ENCODE measurements at places on chromosomes 16 and 17.

- DNase-seq, result no peak
These were observed 318.1 kb upstream of the GOT2 start for GRCh38 chr16:59052231-59052630.

- no peak for DNase-seq
These were observed 30.3 kb downstream of the AKAP1 start for GRCh38 chr17:57115377-57115776.

GRCh38 chr16:19003935-19004334, 20.2 kb downstream of the TMC7 start:
- no peak for DNase-seq

DNA sequence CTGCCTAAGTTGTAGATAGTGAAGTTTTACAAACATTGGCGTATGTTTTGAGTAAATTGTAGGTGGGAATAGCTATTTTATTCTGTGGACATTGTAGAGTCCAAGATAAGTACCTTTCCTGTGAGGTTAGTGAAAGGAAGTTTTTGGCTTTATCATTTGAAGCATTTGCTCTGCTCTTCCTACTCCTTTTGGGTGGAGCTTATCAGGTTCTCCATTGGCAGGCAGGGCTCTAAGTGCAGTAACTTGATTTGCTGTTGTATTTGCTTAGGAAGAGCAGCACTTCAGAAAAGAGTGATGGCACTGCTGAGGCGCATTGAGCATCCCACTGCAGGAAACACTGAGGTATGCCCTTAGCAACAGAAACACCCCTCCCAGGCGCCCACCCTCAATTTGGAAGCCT, 70.1 kb downstream of the OMG start:
- DNase-seq, result no peak

DNA sequence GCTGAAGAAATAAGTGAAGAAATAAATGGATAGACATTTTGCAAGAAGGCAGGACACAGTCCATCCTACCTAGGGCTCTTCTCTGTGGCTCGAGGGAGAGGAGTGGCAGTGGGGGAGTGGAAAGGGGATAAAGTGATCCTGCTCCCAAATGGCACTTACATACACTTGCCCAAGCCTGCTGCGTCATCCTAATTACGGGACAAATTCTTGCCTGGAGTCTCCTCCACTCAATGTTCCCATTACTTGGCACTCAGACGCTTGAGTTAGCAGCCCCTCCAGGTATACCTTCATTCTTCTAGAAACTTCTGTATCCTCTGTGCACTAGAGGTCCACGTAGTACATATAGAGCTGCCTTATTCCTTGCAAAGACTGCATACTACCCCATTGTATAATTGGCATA, 15.7 kb upstream of the MAP3K14 start:
- no peak for DNase-seq

DNA sequence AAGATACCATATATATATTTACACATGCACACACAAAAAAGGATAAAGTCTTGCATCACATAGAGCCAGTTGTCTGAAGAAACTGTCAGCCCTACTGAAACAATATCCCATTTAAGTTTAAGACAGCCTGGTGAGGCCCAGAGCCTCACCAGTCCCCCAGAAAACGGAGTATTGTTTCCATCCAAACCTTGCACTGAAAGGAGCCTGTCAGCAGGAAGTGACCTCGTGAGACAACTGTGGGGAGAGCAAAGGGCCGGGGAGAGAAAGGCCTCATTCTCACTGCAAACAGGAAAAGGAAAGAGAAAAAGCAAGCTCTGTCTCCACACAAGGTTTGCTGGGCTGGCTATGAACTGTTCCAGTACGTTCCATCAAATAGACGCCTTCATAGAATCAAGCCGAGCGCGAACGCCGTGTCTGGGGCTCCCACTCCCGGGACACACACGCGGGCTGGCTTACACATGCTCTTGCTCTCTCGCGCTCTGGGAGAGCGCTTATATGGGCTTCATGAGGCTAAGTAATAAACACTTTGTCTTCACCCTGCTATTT, 44.4 kb upstream of the ZFHX3 start:
- peak; percentile 30 for DNase-seq

GRCh38 chr17:81367171-81367570, 28.1 kb upstream of the BAHCC1 start:
- DNase-seq, result no peak

- DNase-seq, result no peak
These were observed 52.1 kb upstream of the GCSH start for GRCh38 chr16:81148277-81148676.

GRCh38 chr17:48549914-48550501, 5.1 kb upstream of the HOXB2 start:
- no peak for DNase-seq

GRCh38 chr16:88200896-88201185, 181.9 kb upstream of the ZNF469 start:
- no peak for DNase-seq

DNA sequence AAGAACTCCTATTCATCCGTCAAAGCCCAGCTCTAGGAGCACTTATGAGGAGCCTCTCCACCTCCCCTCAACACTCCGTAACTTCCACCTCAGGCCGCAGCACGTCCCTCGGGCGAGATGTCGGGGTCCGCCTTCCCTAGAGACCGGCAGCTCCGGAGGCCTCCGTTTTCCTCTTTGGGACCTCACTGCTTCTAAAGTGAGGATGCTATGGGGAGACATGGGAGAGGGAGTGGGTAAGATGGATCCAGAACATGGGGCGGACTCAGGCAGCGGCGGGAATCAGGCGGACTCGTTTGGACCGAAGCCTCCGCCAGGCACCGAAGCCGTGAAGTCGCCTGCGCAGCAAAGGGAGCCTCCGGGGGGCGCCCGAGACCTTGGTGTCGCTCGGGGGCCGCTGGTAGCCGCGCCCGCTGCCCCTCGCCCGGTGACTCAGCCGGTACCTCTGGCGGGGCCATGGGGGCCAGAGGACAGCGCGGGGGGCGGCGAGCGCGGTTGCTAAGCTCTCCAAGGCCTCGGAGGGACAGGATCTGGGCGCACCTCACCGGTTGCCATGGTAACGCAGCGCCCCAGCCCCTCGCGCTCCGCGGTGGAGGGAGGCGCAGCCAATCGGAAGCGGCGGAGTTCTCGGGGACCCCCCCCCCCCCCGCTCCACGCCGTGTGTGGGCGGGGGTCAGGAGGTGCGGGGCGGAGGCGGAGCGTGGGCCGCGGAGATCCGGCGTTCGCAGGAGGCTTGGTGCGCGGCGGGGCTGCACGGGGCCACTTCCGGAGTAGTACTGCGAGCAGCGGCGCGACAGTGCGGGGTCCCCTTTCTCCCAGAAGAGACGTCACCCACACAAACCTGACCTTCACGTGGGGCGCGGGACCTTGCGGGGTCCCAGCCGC, 1.3 kb upstream of the HIC1 start:
- DNase-seq, result no peak

All from kidney capillary endothelial cell (primary cell).